Muscle of arm (tissue), 14 donors: ENCODE measurements at places on chromosomes 1 and 21. TPM values are rescaled to one million over a fixed set of nuclear protein-coding genes. Genes with fewer than 3 reads are reported as not detected.

Gene NBL1
- polyA plus RNA-seq = 36.3 TPM

Gene SZT2
- polyA plus RNA-seq = 11.1 TPM

Gene CFHR3
- polyA plus RNA-seq = 10.5 TPM

Gene SYPL2
- 200 TPM for polyA plus RNA-seq

Gene RNF223
- 0.13 TPM for polyA plus RNA-seq

Gene LRRIQ3
- 1.2 TPM for polyA plus RNA-seq

Gene TMPRSS15
- 0.76 TPM for polyA plus RNA-seq

Gene ELF3
- not detected for polyA plus RNA-seq

Gene MYBPHL
- 0.35 TPM for polyA plus RNA-seq

Gene EFNA3
- polyA plus RNA-seq = 2.6 TPM

Gene ITGB2
- 25.1 TPM for polyA plus RNA-seq

Gene C1orf94
- polyA plus RNA-seq = not detected

Gene GNG4
- 0.52 TPM for polyA plus RNA-seq

Gene PRAMEF17
- polyA plus RNA-seq = not detected
